ENCODE measurements at places on chromosomes 5 and 9.
A peak's percentile ranks its signal among the peaks of the same experiment; 100 is the strongest.

GRCh38 chr5:166523206-166523605 lies 1768.2 kb upstream of the WWC1 start:
- no peak overlapping the region for H3K27ac ChIP-seq
- H3K27me3 ChIP-seq = no peaks in the 10 kb centered on the region
- DNase-seq = no peak
- H3K4me1 ChIP-seq = peaks cover 6% of the 10 kb centered on the region
- H3K36me3 ChIP-seq = no peaks in the 10 kb centered on the region
- H3K4me3 ChIP-seq = no peak overlapping the region

- H3K27me3 ChIP-seq = no peaks in the 10 kb centered on the region
- H3K27ac ChIP-seq = no peak overlapping the region
- H3K36me3 ChIP-seq = no peaks in the 10 kb centered on the region
- no peaks in the 10 kb centered on the region for H3K4me1 ChIP-seq
Measured at GRCh38 chr9:86885232-86885631, 62.1 kb downstream of the GAS1 start.

DNA sequence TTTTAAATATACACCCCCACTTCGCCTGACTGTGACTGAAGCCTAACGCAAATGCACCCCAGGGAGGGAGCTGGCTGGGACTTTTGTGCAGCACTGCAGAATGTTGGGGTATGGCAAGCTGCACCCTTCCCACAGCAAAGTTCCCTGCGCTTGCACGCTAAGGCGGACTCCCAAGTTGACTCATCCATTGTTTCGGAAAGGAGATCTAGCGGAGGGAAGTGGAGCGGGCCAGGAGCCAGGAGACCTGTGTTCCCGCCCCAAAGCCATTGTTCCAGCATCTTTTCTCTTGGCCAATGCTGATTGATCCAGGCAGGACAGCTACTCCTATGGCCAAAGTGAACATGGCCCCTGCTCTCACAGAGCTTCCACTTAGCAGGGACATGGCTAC lies 202.9 kb downstream of the AOPEP start:
- no peak overlapping the region for H3K4me3 ChIP-seq
- no peaks in the 10 kb centered on the region for H3K4me1 ChIP-seq
- H3K36me3 ChIP-seq = no peaks in the 10 kb centered on the region
- DNase-seq = no peak
- H3K27me3 ChIP-seq = no peaks in the 10 kb centered on the region

GRCh38 chr9:72443855-72444254 lies 77.6 kb upstream of the TMC1 start:
- no peak for DNase-seq
- H3K4me1 ChIP-seq = no peaks in the 10 kb centered on the region
- no peaks in the 10 kb centered on the region for H3K36me3 ChIP-seq
- H3K4me3 ChIP-seq = no peak overlapping the region
- no peak overlapping the region for H3K27ac ChIP-seq
- no peaks in the 10 kb centered on the region for H3K27me3 ChIP-seq

GRCh38 chr5:65157906-65158603 lies 323.7 kb downstream of the ADAMTS6 start:
- no peak for DNase-seq
- no peaks in the 10 kb centered on the region for H3K36me3 ChIP-seq
- no peak overlapping the region for H3K27ac ChIP-seq

DNA sequence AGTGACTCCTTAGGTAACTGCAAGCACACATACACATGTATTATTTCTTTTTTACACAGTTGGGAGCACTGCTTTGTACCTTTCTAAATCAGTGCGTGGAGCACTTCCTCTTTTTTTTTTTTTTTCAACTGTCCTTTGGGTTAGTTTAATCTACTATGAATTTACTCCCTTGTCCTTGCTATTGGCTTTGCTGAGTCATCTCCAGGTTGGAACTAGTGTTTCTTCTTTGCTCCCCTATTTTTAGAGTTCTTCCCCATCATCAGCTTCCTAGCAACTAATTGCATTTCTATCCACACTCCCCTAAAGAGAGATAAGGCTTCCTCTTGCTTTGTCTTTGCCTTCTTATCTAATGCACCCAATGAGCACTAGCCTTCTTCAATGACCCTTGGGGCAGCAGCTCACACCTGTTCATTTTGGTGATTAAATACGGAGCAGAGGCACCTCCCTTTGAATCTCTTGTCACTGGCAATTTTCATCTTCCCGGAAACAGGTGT lies 24.3 kb downstream of the S100Z start:
- H3K4me1 ChIP-seq = peaks cover 11% of the 10 kb centered on the region
- peak overlapping the region; percentile 84 for H3K27ac ChIP-seq
- H3K27me3 ChIP-seq = no peaks in the 10 kb centered on the region

DNA sequence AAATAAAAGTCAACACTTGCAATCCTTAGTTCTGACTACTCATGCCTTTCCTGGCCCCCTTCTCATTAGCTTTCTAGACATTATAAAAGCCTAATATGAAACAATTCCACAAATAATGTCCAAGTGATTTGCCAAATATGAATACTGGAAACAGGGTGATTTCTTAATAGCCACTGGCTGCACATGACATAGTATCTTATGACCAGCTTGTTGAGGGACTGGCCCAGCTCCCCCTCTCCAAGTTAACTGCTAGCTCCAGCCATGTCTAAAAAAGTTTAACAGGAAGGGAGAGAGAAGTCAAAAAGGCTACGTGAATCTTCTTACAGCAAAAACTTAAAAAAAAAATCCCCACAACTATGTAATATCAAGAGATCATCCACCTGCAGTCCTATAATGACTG lies 1.5 kb downstream of the CERT1 start:
- H3K36me3 ChIP-seq = no peaks in the 10 kb centered on the region
- no peaks in the 10 kb centered on the region for H3K27me3 ChIP-seq

DNA sequence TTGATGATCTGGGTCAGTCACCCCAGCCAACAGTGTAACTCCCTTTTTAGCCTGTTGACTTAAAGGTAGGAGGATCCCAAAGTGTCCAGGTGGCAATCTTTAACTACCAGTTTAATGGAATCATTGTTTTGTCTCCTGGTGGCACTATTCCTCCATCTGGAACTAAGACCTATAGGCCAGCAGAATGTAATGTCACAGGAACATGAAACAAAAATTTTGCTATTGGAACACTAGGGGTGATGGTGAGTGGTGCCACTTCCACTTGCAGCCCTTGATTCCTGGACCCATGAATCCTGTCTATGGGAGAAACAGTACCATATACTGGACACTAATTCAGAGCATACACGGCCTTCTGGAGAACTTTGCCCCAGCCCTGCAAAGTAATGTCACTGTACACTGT lies 219.5 kb upstream of the RASA1 start:
- DNase-seq = no peak
- H3K36me3 ChIP-seq = no peaks in the 10 kb centered on the region
- H3K4me3 ChIP-seq = no peak overlapping the region
- H3K27ac ChIP-seq = no peak overlapping the region
- H3K4me1 ChIP-seq = no peaks in the 10 kb centered on the region

DNA sequence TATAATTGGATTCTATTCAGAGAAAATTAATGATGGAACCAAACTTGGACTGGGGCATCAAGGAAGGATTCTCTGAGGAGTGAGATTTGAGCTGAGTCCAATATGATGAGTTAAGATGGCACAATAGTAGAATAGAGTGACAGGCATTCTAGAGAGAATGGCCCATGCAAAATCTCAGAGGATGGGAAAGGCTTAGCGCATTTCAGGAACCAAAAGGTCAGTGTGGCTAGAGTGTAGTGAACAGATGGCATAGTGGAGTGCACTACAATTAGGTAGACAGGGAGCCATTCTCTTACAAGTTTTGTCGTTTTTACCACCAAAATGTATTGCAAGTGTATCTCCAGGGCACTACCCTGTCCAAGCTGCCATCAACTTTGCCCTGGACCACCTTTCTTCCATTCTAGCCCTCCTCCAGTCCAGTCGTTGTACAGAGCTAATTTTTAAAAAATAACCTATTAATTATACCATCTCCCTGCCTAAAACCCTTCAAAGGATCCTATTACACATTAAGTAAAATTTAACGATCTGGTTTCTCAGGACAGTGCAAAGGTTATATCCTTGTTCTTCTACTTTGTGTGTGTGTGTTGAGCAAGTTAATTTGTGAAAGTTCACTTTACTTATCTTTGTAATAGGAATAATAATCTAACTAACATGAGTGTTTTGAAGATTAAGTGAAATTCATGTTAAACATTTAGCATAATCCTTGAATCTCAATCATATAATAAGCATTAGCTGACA lies 211.7 kb downstream of the COMMD10 start:
- no peak overlapping the region for H3K27ac ChIP-seq
- H3K27me3 ChIP-seq = no peaks in the 10 kb centered on the region
- H3K4me1 ChIP-seq = no peaks in the 10 kb centered on the region
- no peaks in the 10 kb centered on the region for H3K36me3 ChIP-seq
- H3K4me3 ChIP-seq = no peak overlapping the region

GRCh38 chr5:149113669-149114068 lies 27.6 kb upstream of the ABLIM3 start:
- H3K4me1 ChIP-seq = peaks cover 16% of the 10 kb centered on the region
- H3K36me3 ChIP-seq = no peaks in the 10 kb centered on the region
- no peak overlapping the region for H3K27ac ChIP-seq
- no peak overlapping the region for H3K4me3 ChIP-seq

- H3K27ac ChIP-seq = no peak overlapping the region
- H3K4me1 ChIP-seq = peaks cover 6% of the 10 kb centered on the region
- H3K4me3 ChIP-seq = peak overlapping the region; percentile 90
- DNase-seq = no peak
- H3K36me3 ChIP-seq = no peaks in the 10 kb centered on the region
Measured at GRCh38 chr5:54309276-54309675, 1.1 kb downstream of the ARL15 start.

GRCh38 chr9:137493364-137494103 lies 34.4 kb upstream of the NSMF start:
- DNase-seq = no peak
- H3K36me3 ChIP-seq = no peaks in the 10 kb centered on the region
- peaks cover 55% of the 10 kb centered on the region for H3K27me3 ChIP-seq
- no peak overlapping the region for H3K27ac ChIP-seq
- H3K4me1 ChIP-seq = peaks cover 18% of the 10 kb centered on the region
- H3K4me3 ChIP-seq = no peak overlapping the region

GRCh38 chr5:13708906-13709305 lies 235.6 kb downstream of the DNAH5 start:
- no peaks in the 10 kb centered on the region for H3K36me3 ChIP-seq
- H3K27me3 ChIP-seq = no peaks in the 10 kb centered on the region
- H3K4me3 ChIP-seq = no peak overlapping the region
- H3K4me1 ChIP-seq = no peaks in the 10 kb centered on the region
- DNase-seq = no peak

GRCh38 chr5:158055111-158055501 lies 196.2 kb upstream of the CLINT1 start:
- DNase-seq = no peak
- no peaks in the 10 kb centered on the region for H3K36me3 ChIP-seq
- no peak overlapping the region for H3K4me3 ChIP-seq
- peaks cover 7% of the 10 kb centered on the region for H3K4me1 ChIP-seq
- no peaks in the 10 kb centered on the region for H3K27me3 ChIP-seq

GRCh38 chr5:72015103-72015548 lies 92.1 kb upstream of the MAP1B start:
- H3K36me3 ChIP-seq = no peaks in the 10 kb centered on the region
- H3K4me1 ChIP-seq = no peaks in the 10 kb centered on the region
- DNase-seq = no peak
- no peak overlapping the region for H3K4me3 ChIP-seq
- no peaks in the 10 kb centered on the region for H3K27me3 ChIP-seq
- no peak overlapping the region for H3K27ac ChIP-seq

DNA sequence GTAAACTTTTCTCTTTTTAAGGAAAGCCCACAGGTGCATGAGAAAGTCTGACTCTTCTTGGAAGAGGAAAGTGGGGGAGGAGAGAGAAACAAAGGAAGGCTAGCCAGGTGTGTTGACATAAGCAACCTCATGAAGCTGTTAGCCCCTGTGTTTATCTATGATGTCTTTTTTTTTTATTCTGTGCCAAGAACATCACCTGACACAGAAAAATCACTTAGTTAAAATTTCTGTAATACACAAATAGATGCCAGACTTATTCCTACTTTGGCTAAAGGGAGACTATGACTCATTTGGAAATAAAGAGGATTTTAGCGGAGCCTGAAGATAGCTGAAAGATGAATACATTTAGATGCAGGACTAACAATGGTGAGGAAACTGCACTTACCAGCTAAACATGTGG lies 58.3 kb downstream of the BAAT start:
- H3K4me3 ChIP-seq = no peak overlapping the region
- DNase-seq = peak; percentile 21
- H3K4me1 ChIP-seq = peaks cover 12% of the 10 kb centered on the region
- H3K36me3 ChIP-seq = no peaks in the 10 kb centered on the region
- H3K27ac ChIP-seq = no peak overlapping the region
- no peaks in the 10 kb centered on the region for H3K27me3 ChIP-seq

- no peak overlapping the region for H3K27ac ChIP-seq
- no peaks in the 10 kb centered on the region for H3K4me1 ChIP-seq
- H3K27me3 ChIP-seq = no peaks in the 10 kb centered on the region
- no peak overlapping the region for H3K4me3 ChIP-seq
- H3K36me3 ChIP-seq = no peaks in the 10 kb centered on the region
- DNase-seq = no peak
Measured at GRCh38 chr9:137832830-137833590, 44.6 kb upstream of the CACNA1B start.

DNA sequence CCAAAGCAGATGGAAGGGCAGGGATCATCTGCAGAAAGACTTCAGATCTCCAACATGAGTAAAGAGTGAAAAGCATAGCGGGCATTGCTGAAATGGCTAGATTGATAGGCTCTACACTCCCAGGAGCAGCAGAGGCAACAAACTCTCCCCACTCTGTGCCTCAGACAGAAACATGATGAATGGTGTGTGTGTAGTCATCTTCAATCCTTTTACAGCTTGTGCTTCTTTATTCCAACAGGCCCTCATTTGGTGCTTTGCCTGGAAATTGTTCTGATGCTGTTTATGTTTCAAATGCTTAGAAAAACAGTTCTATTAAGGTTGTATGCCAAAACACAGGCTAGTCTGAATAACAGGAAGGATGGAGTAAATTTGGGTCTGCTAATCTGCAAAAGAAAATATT lies 176.2 kb downstream of the DMRTA1 start:
- H3K27ac ChIP-seq = no peak overlapping the region
- no peak for DNase-seq

DNA sequence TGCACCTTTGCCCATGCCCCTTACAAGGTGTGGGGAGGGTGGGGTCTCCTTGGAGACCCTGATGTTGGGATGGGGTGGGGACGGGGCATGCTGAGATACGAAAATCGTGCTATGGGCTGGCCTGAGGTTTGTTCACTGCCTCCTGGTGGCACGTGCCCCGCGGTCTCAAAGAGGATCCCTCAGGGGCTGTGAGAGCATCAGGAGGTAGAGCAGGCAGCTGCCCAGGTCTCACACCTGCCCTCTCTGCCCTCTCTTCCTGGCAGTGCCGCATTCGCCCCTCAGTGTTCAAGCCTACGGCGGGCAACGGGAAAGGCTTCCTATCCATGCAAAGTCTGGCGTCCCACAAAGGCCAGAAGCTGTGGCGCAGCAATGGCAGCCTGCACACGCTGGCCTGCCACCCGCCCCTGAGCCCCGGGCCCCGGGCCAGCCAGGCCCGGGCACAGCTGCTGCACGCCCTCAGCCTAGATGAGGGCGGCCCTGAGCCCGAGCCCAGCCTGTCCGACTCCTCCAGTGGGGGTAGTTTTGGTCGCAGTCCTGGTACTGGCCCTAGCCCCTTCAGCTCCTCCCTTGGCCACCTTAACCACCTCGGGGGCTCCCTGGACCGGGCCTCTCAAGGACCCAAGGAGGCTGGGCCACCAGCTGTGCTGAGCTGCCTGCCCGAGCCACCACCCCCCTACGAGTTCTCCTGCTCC lies 6.7 kb downstream of the N4BP3 start:
- H3K36me3 ChIP-seq = no peaks in the 10 kb centered on the region
- peaks cover 14% of the 10 kb centered on the region for H3K4me1 ChIP-seq
- H3K27me3 ChIP-seq = peaks cover 13% of the 10 kb centered on the region
- H3K27ac ChIP-seq = no peak overlapping the region
- H3K4me3 ChIP-seq = no peak overlapping the region
- no peak for DNase-seq

Data from MM.1S (cell line).